WTC11 (cell line): ENCODE measurements at places on chromosomes 3 and 15. TPM values are rescaled to one million over a fixed set of nuclear protein-coding genes. Genes with fewer than 3 reads are reported as not detected.

DNA sequence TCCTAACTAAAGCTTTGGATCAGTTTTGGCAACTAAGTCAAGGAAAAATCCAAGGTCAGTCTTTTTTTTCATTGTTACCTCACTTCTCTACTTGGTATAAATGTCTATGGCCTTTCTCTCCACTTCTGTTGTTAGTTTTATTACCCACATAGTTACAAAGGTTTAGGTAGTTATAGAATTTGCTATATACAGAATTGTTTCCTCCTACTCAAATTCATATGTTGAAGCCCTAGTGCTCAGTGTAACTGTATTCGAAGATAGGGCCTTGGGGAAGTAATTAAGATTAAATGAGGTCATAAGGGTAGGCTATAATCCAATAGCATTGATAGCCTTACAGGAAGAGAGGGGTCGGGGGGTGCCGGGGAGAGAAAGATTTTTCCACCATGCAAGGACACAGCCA, 19.7 kb upstream of the STIMATE start:
- no peak for DNase-seq

DNA sequence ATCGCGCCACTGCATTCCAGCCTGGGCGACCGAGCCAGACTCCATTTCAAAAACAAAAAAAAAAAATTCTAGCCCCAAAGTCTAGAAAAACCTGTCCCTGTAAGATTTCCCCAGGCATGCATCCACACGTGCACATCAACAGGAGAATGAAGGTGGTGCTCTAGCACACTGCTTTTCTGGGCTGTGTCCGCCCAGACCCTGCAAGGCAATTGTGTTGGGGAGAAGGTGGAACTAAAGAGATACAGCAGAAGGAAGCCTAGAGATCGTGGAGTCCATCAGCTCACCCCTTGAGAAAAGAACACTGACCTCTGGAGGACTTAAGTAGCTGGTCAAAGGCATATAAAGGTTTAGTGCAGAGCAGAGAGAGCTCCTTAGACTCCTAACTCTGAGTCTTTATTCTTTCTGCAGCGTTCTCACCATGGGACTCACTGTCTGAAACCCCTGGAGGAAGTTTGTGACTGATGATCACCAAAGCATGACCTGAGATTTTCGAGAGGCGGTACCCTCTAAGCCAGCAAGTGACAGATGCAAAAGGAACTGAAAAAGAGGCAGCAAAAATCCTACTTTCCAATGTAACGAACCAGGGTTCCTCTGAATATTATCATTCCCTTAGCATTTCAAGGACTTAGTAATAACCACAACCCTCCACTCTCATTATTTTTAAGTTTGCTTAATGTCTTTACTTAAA, 179.8 kb downstream of the MEX3B start:
- DNase-seq = no peak

- DNase-seq = no peak
Observed at GRCh38 chr3:163809540-163809993, 1268.7 kb downstream of the SI start.

DNA sequence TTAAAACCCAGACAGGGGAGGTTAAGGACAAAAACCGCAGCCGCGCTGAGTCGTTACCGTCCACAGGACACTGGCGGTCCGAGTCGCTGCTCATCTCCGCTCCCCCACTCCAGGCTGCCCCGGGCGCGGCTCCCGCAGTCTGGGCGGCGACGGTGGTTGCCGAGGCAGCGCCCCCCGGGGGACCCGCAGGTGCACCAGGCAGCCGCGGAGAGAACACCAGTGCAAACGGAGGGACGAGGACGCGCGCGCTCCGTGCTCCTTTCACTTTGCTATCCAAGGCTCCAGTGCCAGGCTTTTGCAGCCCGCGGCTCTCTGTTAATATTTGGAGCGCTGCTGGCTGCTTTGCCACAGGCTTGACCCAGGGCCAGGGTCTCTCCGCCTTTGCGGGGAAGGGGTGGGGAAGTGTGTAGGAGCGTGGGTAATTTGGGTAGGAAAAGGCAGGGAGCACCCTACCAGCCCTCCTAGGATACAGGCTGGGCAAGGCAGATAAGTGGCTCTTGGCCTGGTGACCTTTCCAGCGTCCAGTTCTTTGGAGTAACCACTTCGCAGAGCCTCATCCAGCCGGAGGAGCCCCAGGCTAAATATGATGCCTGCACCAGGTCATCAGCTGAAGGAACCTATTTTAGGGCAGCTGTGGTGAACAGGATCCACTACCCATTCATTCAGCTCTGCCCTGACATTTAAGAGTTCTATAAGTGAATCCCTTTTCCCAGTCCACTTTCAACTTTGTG, at the start of gene GADL1:
Gene GADL1, minus strand, starts transcription at position 141 of the 731 bp plus-strand sequence. Its CDS starts 47 bp downstream, at position 94.
- DNase-seq = peak; percentile 68

GRCh38 chr15:31801152-31801551, 229.2 kb upstream of the CHRNA7 start:
- no peak for DNase-seq

- DNase-seq = no peak
Observed at GRCh38 chr15:71352125-71352524, 236.9 kb downstream of the THSD4 start.

DNA sequence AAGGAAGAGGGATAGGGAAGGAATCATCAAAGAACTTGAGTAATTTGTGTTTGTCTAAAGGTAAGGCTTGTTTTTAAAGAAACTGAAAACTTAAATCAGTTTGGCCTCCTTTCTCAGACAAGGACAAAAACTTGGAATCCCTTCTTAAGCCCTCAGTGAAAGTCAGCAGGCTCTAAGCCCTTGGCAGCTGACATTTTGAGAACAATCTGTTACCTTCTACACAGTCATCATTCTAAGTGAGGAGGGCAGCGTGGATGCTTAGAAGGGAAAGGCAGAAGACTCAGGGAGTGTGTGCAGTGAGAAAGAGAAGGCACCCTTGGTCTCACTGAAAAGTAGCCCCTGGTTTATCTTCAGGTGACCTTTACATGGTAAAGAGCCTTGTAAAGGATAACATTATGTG, 10.8 kb downstream of the HSPBAP1 start:
- no peak for DNase-seq

- DNase-seq = no peak
Observed at GRCh38 chr3:191355406-191355805, 25.1 kb upstream of the UTS2B start.

- no peak for DNase-seq
Observed at GRCh38 chr15:83721981-83722380, 68.1 kb downstream of the ADAMTSL3 start.

The GASK1A gene
- total RNA-seq = 7.1 to 9.6 TPM (median 7.7 TPM) in 3 replicates

The UBR1 gene
- total RNA-seq = 17.2 to 18.9 TPM (median 17.9 TPM) in 3 replicates

The SKIL gene
- 181 to 190 TPM (median 188 TPM) in 3 replicates for total RNA-seq
